ENCODE measurements at places on chromosomes 7 and 10. TPM values are rescaled to one million over a fixed set of nuclear protein-coding genes. Genes with fewer than 3 reads are reported as not detected.

DNA sequence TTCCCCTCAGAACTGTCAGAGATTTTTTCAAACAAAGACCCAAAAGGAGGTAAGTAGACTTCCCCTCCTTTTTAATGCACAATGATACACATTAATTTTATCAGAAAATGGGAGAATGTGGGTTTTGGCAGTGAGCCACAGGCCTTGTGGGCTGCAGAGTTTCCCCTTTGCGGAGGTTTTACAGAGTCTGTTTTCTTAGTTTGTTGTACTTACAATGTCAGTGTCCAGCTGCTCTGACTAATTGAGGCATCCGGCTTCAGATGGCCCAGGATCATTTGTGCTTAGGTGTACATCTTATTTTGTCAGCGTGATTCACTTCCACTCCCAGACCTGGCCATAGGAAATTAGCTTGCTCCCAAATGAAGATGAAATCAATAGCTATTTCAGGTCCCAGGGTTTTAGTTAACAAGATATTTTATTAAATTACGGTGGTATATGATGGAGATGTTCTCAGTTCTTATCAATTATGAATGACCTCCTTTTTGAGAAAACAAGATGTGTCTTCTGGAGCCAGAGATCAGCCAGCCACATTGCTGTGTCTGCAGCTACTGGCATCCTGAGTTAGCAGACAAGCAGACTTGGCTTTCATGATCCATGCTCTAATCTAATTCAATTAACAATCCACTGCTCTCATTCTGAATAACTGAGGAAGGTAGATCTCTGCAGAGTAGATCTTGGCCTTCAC is 1086.6 kb upstream of the SORCS1 start:
- no peak for DNase-seq

DNA sequence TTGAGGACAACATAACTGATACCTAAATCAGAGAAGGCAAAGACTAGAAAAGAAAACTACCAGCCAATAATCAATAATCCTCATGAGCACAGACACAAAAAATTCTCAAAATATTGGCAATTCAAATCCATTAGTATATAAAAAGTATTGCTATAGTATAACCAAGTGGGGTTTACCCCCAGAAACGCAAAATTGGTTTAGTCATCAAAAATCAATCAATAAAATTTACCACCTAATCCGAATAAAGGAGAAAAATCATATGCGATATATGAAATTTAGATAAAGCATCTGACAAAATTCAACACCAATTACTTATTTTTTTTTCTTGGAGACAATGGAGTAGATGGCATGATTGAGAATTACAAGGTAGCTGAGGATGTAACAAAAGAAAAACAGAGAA is 11.2 kb upstream of the ING3 start:
- no peak for DNase-seq

DNA sequence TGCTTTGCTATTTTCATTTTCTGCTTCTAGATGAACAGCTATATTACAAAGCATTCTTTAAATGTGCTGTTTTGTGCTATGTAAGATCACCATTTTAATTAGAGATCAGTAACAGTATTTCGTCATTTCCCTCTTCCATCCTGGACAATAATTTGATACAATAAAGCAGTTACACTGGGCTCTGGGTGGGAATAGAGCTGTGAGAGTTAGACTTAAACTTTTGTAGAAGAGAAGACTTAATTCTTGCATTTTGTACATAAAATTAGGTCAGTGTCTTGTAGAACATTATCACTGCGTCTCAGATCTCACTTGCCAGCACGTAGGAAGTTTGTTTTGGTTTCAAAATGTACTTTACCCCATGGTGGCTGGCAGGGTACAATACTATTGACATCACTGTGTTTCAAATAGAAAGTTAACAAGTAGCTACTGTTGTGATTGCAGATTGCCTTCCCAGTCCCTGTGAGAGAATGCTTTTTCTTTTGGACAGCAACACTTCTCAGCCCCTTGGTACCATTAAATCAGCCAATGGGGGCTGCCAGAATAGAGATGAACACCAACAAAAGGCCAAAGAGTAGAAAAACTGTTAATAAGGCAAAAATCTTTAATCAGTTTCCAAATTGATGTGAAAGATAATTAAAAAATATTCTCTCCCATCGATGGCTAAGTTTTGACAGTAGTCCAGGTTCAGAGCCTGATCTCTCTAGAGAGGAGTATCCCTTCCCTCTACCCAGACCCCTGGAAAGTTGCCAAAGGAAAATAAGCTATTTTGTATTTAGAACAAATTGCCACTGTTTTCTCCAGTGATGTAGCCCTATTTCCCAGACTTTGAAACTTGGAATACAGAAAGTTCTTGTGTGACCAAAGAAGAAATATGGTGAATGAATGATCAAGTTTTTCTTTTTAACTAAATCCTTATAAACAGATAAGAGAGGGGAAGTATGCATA is 35.1 kb downstream of the SMNDC1 start:
- DNase-seq, result no peak

- DNase-seq, result no peak
Observed at GRCh38 chr7:123601530-123601929, at the start of gene ASB15. TSS of gene ASB15 (plus strand) at chr7:123601821. CDS start at chr7:123614503, 12,682 bp downstream.

- no peak for DNase-seq
Observed at GRCh38 chr10:80356989-80357850, 639 bp downstream of the DYDC2 start.

GRCh38 chr7:65509368-65510186 is 135.9 kb downstream of the ZNF92 start:
- no peak for DNase-seq

GRCh38 chr10:48835781-48836180 is 103.9 kb downstream of the LRRC18 start:
- no peak for DNase-seq

- DNase-seq, result no peak
Observed at GRCh38 chr7:78510580-78511188, 712.1 kb downstream of the PHTF2 start.

DNA sequence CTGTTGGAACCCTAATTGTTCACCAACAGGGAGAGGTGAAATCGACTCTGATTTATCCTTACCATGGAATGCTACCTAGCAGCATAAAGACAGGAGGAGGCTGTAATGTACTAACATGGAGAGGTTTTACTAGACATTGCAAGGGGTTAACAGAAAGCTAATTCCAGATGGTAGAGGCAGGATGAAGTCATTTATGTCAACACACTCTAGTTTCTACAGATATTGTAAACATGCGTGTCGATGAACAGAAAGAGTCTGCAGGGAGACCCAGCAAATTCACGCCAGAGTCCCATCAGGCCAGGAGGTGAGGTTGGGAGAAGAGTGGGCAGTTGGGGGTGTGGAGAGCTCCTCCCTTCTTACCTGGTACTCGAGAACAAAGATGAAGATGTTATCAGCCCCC is 7.0 kb downstream of the NPC1L1 start:
- DNase-seq, result no peak

- no peak for DNase-seq
Observed at GRCh38 chr7:70259502-70259901, 661.2 kb downstream of the AUTS2 start.

DNA sequence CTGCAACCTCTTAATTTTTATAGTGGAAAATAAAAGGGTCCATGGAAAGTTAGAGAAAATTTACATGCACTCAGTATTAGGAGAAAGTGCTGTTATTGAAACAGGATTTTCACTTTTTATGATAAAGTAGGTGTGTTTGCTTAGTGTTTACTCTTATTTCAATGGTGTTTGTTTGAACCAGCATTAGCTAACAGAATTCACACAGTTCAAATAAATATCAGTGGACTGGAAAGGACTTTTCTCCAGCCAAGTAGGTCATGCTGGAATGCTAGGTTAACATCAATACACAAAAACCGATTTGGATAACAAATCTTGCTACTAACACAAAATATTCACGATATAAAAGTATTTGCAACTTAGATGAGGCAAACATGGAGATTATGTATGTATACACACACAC is 49.4 kb upstream of the BET1 start:
- no peak for DNase-seq

GRCh38 chr7:123622660-123623386 is 21.2 kb downstream of the ASB15 start:
- no peak for DNase-seq

- no peak for DNase-seq
Observed at GRCh38 chr10:98038288-98038687, 7.9 kb upstream of the CRTAC1 start.

DNA sequence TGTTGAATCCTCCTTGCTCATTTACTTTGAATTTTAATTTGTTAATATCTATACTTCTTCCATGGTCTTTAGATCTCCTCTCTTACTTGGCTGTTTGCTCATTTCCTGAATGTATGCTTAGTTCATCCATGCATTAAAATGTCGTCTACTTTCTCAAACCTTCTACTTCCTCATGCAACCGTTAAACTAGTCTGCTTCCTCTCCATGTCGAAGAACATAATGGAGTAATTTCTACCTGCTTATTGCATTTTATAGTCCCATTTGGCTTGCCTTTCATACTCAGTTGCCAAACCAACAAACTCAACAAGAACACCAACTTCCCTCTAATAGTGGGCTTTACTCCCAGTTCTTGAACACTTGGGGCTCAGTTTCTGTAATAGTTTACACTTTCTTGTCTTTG is 43.8 kb upstream of the SEMA3D start:
- DNase-seq, result no peak

DNA sequence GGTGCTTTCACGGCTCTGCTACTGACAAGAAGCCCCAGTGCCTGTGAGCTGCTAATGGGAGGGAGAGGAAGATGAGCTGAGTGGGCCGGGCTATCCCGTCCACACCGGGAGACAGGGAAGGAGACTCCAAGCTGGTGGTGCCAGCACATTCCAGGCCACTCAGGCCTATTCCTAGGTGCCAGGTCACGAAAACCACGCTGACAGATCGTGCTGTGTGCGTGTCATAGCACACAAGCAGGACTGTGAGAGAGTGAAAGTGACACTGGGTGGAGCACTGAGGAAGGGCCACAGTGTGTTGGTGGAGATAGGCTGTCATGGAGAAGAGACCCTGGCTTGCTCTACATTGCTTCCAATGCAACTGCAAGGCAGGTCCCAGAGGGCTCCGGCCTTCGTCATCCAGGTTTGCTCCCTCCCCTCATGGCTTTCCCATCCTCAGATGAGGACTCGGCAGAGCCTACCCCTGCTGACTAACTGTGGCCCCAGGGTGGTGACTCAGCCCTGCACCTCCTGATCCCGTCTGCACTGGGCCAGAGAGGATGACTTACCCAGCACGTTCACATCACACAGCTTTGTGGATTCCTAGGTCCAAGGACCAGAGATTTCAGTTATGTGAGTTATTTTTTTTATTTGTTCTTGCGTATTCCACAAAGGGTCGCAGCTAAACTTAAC is 167.3 kb downstream of the EGFR start:
- no peak for DNase-seq

- DNase-seq, result no peak
Observed at GRCh38 chr7:25636168-25636567, 407.9 kb upstream of the NPVF start.

DNA sequence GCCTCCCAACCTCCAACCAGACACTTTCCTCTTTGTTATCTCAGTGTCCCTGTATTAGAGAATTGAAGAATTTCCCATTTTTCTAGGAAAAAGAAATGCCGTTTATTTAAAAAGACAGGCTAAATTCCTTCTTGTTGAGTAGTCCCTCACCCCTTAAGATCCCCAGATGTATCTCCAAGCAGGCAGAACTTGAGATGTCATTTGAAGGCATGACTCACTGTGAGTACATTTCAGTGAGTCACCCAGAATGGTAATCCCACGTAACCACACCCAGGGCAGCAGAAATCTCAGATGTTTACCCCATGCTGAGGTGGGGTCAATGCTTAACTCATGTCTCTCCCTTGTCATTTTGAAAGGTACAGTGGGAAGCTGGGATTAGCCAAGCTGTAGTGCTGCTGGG is 4.4 kb downstream of the ZNF655 start:
- DNase-seq, result no peak

GRCh38 chr10:63363951-63364350 is 101.8 kb downstream of the JMJD1C start:
- DNase-seq, result no peak

DNA sequence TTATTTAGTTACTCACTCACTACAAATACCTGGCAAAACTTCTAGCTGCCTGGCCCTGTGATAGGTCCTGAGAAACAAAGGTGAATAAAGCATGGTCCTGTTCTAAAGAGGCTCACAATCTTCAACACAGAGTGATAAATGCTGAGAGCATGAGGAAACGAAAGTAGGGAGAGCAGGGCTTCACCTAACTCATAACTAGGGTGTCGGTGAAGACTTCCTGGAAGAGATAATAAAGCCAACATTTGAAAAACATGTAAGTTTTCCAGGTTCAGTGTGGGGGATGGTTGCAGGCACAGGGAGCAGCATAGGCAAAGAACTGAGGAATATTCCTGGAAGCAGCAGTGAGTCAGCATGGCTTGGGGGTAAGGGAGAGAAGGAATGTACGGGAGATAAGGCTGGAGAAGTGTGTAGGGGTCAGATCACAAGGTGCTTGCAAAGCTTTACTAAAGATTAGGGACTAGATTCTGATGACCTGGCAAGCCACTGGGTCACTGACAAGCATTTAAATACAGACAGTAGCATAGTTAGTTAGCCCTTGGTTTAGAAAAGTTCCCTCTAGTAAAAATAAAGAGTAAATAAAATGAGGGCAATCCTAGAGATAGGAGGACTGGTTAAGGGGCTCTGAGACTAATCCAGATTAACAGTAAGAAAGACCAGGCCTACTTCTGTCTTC is 5.1 kb downstream of the KEL start:
- DNase-seq, result no peak

DNA sequence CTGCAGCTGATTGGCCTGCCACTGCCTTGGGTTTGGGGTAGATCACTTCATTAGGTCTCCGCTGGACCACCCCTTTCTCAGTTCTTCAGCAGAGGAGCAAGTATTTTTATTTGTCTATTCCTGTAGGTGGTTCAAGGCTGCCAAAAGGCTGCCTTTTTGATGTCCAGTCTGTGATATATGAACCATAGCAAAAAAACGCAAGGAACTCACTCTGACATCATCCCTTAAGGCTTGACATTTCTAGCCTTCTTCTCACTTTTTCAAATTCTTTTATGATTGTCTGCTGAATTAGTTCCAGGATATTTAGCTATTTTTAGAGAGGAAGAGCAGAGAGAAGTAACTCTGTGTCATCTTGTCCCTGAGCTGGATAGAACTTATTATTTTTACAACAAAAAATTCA is 269.2 kb downstream of the BAMBI start:
- DNase-seq, result no peak

GRCh38 chr7:158236400-158236799 is 351.2 kb downstream of the PTPRN2 start:
- no peak for DNase-seq

GRCh38 chr10:113788604-113789083 is 37.2 kb downstream of the PLEKHS1 start:
- no peak for DNase-seq

GBX1 gene
- polyA plus RNA-seq, result 0.34 TPM

HHEX gene
- polyA plus RNA-seq, result 10.9 TPM

MYH16 gene
- polyA plus RNA-seq, result not detected

ADRA2A gene
- polyA plus RNA-seq, result 3.3 TPM

NPY gene
- 4.3 TPM for polyA plus RNA-seq

PRSS1 gene
- not detected for polyA plus RNA-seq

OTUD1 gene
- polyA plus RNA-seq, result 22.6 TPM

FOXL3 gene
- not detected for polyA plus RNA-seq

ZP3 gene
- polyA plus RNA-seq, result 3.2 TPM

RAPGEF5 gene
- polyA plus RNA-seq, result 37.5 TPM

ZNF783 gene
- polyA plus RNA-seq, result 11.3 TPM

NPC1L1 gene
- 0.15 TPM for polyA plus RNA-seq

OR2A7 gene
- polyA plus RNA-seq, result 5.4 TPM

CABCOCO1 gene
- 5.2 TPM for polyA plus RNA-seq
